ENCODE measurements at places on chromosomes 6 and 20.

DNA sequence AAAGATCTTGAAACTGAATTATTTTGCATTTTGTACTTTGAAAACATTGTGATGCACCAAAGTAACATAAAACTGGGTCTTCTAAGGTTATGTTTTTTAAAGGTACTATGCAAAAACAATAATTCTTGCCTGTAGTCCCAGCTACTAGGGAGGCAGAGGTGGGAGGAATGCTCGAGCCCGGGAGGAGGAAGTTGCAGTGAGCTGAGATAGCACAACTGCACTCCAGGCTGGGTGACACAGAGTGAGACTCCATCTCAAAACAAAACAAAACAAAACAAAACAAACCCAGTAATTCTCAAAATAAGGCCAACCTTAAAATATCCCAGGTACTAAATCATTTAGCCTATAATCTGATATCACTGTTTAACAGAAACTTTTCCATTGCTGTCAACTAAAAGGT lies 269.6 kb downstream of the KHDC1L start:
- DNase-seq, result no peak

- DNase-seq, result no peak
Observed at GRCh38 chr6:163964789-163965188, 550.3 kb downstream of the QKI start.

DNA sequence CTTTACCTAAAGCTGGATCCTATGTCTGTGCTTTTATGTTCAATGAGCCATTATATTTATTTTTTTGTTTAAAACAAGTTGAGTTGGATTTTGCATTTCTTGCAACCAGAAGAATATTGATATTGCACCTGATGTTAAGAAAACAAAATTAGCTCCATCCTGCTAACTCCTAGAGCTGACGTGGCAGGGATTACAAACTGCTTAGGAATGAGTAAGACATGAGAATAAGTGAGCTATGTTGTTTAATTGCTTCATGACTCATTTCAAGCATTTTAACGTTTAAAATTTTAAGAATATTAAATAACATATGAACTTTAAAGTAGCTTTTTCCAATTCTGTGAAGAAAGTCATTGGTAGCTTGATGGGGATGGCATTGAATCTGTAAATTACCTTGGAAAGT lies 663.5 kb downstream of the EPM2A start:
- no peak for DNase-seq

GRCh38 chr6:158737710-158738615 lies 81.2 kb downstream of the EZR start:
- DNase-seq, result no peak

- DNase-seq, result no peak
Observed at GRCh38 chr6:33882154-33882553, 78.4 kb upstream of the MLN start.

DNA sequence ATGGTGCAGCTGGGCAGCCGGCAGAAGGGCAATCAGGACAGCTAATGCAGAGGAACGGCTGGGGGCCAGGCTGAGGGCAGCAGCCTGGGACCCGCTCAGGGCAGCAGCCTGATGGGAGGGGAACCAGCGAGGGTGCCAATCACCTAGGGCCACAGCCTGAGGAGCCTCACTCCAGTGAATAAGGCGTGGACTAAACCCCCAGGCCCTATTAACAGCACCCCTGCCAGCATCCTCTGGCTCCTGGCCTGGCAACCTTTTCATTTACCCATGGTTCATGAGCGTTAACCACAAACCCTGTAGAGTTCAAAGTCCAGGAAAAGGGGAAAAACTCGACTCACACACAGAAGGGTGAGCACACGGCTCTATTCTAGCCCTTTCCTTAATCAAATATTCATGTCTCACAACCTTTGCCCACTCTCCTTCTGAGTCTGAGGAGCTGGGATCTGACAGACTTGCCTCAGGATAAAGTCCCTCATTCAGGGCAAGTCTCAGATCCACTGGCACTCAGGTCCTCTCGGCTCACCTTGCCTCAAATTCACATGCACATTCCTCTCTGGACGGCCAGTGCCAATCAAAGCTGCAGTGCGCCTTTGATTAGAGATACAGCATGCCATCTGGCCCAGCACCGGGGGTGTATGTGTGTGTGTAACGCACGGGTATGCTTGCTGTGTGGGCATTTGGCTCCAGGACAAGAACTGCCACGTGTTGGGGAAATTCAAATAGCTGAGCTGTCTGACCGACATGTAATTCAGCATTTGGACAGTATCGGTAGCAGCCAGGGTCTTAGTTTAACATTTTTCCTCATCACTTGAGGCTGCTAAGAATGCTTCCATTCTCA lies 86.9 kb upstream of the TRAF3IP2 start:
- no peak for DNase-seq

DNA sequence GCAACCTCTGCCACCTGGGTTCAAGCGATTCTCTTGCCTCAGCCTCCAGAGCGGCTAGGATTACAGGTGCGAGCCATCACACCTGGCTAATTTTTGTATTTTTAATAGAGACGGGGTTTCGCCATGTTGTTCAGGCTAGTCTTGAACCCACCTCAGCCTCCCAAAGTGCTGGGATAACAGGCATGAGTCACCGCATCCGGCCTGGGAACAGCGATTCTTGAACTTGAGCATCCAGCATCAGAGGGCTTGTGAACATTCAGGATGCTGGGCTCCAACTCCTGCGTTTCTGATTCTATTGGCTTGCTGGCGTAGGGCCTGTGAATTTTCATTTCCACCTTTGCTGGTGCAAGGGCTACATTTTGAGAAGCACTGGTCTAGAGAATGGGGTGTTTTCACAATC lies 24.5 kb upstream of the PIM1 start:
- no peak for DNase-seq

DNA sequence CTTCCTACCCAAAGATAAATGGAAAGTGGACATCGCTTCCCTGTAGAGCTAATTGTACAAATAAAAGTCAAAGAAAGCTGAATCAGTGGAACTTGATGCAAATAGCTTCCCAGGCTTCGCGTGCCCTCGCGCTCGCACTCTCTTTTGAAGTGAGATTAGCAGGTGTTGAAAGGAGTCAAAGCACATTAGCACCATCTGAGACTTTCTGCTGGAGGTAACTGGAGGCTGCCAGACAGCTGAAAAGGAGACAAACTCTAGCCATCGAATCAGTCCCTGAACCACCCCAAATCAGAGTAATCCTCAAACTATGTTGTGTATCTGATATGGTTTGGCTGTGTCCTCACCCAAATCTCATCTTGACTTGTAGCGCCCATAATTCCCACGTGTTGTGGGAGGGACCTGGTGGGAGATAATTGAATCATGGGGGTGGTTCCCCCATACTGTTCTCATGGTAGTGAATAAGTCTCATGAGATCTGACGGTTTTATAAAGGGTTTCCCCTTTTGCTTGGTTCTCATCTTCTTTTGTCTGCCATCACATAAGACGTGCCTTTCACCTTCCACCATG lies 23.7 kb downstream of the SULF2 start:
- no peak for DNase-seq

DNA sequence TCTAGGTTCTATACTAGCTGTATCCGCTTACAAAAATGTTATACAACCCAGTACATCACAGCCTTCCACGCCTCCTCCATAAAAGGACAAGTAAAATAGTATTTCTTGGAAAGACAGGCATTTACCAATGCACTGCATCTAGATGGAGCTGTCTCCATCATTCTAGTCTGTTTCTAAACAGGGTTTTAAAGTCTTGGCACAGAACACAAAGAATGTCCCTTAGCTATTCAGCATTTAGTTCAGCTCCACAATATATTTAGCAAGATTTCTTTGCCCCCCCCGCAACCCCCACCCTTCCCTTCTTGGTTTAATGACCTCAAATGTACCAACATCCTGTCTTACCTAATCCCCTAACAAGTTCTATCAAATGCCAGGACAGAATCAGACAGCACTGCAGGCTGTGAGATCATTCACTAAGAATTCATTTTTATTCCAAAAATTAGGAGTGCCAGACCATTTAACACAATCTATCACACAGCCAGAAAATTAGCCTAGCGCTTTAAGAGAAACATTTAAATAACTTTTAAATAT lies 198.6 kb downstream of the BACH2 start:
- no peak for DNase-seq

DNA sequence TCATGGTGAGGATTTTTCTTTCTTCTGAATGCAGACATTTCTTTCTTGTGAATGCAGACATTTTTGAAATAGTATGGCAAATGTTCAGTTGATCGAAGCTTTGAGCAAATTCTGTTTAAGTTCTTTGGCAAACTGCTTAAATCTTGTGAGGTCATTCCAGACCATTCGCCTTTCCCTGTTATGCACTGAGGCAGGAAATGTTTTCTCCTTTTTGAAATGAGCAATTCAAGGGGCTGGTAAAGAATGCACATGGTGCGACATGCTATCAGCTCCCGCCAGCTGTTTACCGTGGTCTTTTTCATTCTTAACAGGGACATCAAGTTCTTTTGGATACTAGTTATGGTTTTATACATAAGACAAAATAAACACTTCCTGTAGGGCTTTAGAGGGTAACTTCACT lies 112.0 kb upstream of the CCN2 start:
- DNase-seq, result no peak

- DNase-seq, result no peak
Observed at GRCh38 chr6:109662192-109662591, 28.8 kb downstream of the AK9 start.

GRCh38 chr6:100575921-100576320 lies 111.2 kb upstream of the SIM1 start:
- DNase-seq, result no peak

DNA sequence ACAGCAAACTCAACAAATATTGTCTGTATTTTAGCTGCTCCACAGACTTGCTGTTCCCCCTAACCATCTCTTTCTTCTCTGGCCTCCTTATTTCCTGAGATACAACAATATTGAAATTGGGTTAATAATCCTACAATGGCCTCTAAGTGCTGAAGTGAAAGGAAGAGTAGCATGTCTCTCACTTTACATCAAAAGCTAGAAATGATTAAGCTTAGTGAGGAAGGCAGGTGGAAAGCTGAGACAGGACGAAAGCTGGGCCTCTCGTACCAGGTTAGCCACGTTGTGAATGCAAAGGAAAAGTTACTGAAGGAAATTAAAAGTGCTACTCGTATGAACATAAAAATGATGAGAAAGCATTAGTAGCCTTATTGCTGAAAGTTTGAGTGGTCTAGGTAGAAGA lies 63.8 kb downstream of the ELOVL5 start:
- no peak for DNase-seq

DNA sequence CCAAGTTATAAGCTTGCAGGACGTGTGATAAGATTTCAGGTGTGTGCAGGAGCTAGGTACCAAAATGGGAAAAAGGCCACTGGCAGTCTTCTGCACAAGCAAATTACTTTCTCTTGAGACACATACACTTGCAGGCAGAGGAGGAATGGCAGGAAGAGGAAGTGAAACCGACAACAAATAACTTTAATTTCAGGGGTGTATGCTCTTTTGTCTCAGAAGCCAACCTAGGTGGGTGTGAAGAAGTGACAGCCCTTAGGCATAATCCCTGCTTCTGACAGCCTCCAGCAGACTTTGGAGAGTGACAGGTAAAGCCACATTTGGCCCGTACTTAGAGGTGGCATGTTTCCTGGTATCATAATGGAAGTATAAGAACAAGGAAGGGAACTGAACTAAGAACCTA lies 118.8 kb upstream of the TRAF3IP2 start:
- DNase-seq, result no peak

- DNase-seq, result no peak
Observed at GRCh38 chr6:108407904-108408827, 113.3 kb downstream of the AFG1L start.

- no peak for DNase-seq
Observed at GRCh38 chr6:113451049-113451448, 406.1 kb upstream of the MARCKS start.
